ENCODE measurements at places on chromosomes 12 and 14.

- DNase-seq = no peak
These were observed 176.1 kb downstream of the ADGRD1 start for GRCh38 chr12:131129839-131130238.

GRCh38 chr12:132429946-132430643 is 59.9 kb upstream of the FBRSL1 start:
- DNase-seq = no peak

GRCh38 chr12:41762691-41763090 is 382.0 kb downstream of the GXYLT1 start:
- no peak for DNase-seq

GRCh38 chr14:36652542-36653201 is 9.0 kb upstream of the PAX9 start:
- DNase-seq = no peak

GRCh38 chr12:623172-623864 is 39.9 kb downstream of the NINJ2 start:
- DNase-seq = no peak

GRCh38 chr12:93663729-93664084 is 13.5 kb upstream of the CRADD start:
- no peak for DNase-seq

GRCh38 chr14:57583396-57583795 is 89.7 kb upstream of the CCDC198 start:
- DNase-seq = no peak

DNA sequence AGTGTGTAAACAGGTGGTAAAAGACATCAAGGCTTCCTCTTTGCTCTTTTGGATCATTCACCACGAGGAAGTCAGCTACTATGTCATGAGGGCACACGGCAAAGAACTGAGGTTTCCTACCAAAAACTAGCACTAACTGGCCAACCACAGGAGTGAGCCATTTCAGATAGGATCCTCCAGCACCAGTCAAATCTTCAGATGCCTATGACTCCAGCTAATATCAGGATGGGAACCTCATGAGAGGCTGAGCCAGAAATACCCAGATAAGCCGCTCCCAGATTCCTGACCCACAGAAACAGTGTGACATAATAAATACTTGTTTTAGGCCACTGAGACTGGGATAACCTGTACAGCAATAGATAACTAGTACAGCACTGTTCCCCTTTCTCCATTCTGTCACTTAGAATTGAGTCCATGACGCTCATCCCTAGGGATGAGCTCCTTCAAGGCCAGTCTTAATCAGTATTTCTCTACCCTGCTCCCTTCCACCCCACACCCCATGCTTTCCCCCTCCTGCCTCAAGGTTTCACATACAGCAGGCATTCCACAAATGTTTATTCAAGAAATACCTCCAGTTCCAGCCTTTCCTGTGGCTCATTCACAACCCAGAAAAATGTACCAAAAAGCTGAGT is 68.4 kb downstream of the PPM1H start:
- DNase-seq = no peak

DNA sequence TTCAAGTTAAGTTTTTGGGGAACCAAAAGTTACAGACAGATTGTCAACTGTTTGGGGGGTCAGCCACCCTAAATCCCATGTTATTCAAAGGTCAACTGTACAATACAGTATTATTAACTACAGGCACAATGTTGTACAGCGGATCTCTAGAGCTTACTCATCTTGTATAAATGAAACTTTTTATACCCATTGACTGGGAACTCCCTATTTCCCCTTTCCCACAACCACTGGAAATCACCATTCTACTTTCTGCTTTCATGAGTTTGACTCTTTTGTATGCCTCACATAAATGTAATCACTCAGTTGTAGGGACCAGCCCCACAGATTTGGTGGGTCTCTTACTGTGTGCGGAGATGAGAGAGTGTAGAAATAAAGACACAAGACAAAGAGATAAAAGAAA is 57.8 kb downstream of the SLCO1B3 start:
- DNase-seq = no peak

GRCh38 chr12:114662512-114663177 is 21.3 kb downstream of the TBX3 start:
- peak; percentile 23 for DNase-seq

GRCh38 chr14:53549956-53550355 is 396.8 kb upstream of the DDHD1 start:
- DNase-seq = no peak

- DNase-seq = no peak
These were observed 707.5 kb downstream of the BCL11B start for GRCh38 chr14:98564541-98564940.

GRCh38 chr12:46722394-46723185 is 103.2 kb downstream of the SLC38A4 start:
- DNase-seq = no peak

DNA sequence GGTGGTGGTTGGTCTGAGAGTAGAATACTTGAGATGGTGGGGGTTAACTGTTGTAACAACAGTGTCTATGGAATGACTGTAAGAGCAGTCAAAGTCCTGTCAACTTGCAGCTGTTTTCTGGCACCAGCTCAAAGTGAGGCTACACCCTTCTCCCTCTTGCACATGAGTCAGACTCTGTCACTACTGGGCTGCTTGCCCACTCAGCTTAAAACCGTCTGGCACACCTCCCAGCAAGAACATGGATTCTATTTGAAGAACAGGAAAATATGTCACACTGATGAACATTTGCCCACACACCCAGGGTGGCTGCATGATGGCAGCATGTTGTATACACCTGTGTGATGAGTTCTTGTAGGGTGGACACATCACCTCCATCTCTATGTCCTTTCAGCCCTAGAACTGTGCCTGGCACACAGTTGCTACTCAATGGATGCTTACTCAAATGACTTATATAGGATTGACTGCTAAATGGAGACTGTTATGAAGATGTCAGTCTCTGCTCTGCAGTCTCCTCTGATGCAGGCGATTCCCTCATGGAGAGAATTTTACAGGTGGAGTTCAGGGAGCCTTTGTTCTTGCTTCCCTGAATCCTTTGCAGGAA is 19.3 kb upstream of the SERPINA6 start:
- DNase-seq = no peak

GRCh38 chr12:85956081-85956480 is 82.0 kb downstream of the NTS start:
- DNase-seq = no peak

DNA sequence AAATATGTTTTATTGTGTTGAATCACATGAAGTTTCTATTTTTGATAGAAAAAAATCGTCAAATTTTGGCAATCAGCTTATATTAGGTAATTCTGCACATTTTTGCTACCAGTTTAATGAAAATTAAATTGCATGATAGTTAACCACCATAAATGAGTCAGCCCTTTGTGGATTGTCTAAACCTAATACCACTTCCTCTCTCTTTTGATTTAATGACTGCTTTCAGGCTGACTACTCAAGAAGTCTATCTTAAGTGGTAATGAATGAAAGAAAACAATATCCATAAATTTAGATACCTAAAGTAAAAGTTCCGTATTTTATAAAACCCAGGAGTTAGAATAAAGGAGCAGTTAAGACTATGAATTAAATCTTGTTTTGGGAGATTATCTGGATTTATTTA is 450.5 kb downstream of the TMEM117 start:
- no peak for DNase-seq

DNA sequence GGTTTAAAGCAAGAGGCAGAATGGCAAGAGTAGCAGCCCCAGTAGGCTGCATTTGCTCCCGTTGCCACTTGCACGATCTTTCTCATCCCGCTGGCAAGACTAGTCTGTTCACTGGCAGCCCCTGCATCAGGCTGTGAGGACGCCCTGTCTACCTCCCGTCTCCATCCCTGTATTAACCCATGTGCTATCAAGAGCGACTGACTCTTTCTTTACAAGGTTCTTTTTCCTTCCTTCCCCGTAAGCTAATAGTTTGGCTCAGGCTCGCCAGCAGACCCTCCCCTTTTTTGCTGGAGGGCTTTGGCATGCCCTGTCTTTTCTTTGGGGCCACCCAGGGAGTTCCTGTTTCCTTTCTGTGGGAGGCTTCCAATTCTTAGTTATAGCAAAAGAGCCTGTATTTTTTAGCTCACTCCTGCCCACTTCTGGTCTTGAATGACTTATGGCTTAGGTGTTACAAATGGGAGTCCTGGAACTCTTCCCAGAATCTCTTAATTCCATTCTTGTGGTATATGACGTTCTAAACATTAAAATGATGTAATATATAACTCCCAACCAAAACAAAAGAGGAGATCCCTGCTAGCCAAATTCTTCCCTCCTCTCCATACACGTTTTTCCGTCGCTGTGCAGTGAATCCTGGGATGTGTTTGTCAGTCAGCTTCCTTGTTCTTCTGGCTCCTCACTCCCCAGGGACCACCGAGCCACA is 149.0 kb downstream of the PRKCH start:
- DNase-seq = no peak

- DNase-seq = no peak
These were observed 33.1 kb upstream of the COL2A1 start for GRCh38 chr12:48037267-48037915.

DNA sequence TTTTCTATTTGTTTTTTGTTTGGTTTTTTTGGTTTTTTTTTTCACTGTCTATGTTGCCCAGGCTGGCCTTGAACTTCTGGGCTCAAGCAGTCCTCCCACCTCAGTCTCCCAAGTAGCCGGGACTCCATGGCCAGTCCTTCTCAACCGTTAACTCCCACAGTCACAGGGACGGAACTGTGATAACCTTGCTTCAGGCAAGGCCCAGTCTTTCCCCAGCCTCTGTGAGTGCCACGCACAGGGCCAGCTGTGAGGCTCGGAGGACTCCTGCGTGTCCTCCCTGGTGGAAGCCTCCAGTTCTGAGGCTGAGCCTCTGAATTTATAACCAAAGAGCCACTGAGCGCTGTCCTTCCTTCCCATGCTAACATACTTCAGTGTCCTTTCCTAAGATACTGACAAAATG is 23.7 kb downstream of the PSMC1 start:
- no peak for DNase-seq

DNA sequence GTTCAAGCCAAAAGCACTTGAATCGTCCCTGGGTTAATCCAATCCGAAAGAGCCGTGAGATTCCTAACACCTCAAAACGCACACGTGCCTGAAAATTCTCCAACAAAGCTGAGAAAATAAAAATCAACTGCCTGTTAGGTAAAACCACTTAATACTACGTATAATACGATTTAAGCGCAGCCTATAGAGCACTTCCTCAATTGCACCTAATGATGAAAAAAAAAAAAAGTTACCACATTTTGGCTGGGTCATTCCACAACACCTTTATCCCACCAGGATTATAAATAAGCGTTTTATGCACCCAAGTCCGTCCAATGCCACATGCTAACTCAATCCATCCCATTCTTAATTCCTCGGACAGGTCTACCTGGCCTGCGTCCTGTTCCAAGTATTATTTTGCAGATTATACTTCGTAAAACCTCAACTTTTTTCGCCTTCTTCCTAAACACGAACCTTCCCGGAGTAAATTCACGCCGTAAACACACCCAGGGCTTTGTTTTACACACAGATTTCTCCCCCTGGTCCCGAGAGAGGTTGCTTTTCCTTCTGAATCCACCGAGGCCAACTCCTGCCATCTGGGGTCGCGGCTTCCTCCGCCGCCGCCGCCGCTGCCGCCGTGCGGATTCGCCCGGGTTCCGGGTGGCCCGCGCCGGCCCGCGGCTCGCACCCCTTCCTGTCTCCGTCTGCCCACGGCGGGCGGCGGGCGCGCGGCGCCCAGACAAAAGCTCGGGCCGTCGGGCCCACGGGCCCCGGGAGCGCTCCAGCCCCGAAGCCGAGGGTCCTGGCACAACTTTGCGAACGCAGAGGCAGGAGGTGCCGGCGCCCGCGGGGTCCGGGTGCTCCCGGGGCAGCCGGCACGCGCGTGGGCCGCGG is 66.2 kb downstream of the RNF34 start:
- DNase-seq = no peak

DNA sequence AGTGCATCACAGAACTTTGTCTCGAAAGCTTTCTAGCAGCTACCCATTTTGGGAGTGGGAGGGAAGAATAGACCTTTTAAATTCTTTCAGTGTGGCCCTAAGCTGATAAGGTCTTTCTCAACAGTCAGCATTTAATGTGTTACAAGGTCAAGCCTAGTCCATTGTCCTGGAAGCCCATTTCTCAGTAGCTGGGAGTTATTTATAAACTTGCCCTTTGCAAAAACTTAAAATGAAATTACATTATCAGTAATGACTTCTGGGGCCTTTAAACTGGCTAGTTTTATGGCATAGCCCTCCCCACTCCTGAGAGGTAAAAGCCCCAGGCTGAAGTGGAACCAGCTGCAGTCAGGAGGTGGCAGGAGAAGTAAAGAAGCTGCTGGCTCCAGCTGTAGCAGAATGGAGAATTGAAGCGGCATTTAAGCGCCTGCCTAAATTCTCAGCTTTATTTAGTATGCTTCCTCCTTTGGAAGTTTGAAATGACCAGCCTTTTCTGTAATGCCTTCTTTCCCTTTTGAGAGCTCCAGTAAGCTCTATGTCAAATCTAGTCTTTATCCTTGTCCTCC is 12.4 kb downstream of the COPZ1 start:
- DNase-seq = no peak

DNA sequence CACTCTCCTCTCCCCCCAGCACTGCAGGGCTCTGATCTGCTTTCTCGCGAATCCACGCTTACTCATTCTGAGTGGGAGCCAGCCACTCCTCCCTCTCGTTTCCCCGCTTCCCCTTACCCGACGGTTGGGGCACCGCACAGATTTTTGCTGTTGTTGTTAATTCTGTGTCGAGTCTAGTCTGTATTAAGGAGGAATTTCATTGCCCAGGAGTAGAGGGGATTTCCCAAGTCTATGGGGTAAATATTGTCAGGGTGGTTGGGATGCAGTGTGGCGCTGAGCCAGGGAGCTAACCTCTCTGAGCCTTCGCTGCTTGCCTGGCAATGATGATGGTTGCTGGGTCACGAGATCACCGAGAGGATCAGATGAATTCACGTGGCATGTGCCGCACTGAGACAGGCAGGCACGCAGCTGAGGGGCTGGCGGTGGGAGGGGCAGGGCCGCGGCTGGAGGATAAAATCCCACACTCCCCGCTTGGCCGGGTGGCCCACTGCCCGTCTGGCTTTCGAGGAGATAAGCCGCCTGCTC is 18.5 kb downstream of the NCOR2 start:
- DNase-seq = no peak

DNA sequence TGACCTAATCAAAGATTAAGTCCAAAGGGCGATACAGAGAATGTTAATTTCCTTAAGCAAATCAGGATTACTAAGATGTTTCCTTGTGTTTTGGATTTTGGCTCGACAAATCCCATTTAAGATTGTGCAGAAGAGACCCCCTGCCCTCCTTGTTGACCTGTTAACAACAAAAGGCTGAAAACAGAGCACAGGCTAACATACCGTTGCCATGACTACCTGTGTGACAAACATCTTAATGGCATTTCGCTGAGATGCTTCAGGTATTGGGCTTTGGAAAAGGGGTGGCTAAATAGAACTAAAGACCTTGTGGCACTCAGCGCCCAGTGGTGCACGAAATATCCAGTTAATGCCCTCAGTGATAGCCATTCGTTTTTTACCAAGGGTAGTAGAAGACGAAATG is 1532.3 kb upstream of the TMEM132C start:
- DNase-seq = no peak

GRCh38 chr12:25208554-25208953 is 13.5 kb downstream of the ETFRF1 start:
- no peak for DNase-seq

- no peak for DNase-seq
These were observed 20.0 kb downstream of the GAS2L3 start for GRCh38 chr12:100593490-100593889.

All from stimulated activated CD8-positive, alpha-beta memory T cell treated with anti-CD3 and anti-CD28 coated beads, Interleukin-7, amount 100 ng/mL, for 24 hours (primary cell).